ENCODE measurements at places on chromosomes 16 and 17.

DNA sequence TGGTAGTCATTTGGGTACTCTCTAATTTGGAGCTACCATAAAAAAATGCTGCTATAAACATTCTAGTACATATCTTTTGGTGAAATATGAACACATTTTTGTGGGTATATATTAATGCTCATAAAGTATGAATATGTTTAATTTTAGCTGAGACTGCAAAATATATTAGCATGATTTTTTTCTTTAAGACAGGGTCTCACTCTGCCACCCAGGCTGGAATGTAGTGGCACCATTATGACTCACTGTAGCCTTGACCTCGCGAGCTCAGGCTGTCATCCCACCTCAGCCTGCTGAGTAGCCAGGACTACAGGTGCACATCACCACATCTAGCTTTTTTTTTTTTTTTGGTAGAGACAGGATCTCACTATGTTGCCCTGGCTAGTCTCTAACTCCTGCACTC, 371.7 kb downstream of the SOX9 start:
- no peak for DNase-seq

- DNase-seq, result no peak
Measured at GRCh38 chr16:24839347-24839972, 6.3 kb upstream of the SLC5A11 start.

- DNase-seq, result no peak
Measured at GRCh38 chr16:31440516-31441184, 1.9 kb downstream of the ZNF843 start.

- no peak for DNase-seq
Measured at GRCh38 chr17:13140750-13141149, 122.9 kb upstream of the ELAC2 start.

- DNase-seq, result no peak
Measured at GRCh38 chr17:80789356-80789902, 202.2 kb upstream of the CHMP6 start.

DNA sequence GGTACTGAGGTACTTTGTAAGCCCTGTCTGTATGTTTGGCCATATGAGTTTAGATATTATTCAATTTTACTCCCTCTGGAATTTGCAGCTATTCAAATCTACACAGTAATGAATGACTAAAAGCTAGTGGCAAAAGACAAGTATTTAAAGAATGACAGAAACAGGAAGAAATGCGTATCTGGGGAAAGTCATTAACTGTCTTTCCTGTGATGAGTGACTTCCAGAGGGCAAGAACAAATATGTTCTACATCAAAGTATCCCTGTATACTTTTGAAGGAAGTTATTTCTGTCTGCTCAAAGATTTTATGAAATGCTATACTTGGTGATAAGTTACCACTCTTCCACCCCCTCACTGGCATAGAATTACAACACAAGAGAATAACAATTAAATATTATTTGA, 489.3 kb upstream of the SOX9 start:
- DNase-seq, result no peak

- DNase-seq, result no peak
Measured at GRCh38 chr16:48811478-48811877, 201.5 kb upstream of the N4BP1 start.

- no peak for DNase-seq
Measured at GRCh38 chr17:4679658-4680057, 24.3 kb downstream of the PELP1 start.

DNA sequence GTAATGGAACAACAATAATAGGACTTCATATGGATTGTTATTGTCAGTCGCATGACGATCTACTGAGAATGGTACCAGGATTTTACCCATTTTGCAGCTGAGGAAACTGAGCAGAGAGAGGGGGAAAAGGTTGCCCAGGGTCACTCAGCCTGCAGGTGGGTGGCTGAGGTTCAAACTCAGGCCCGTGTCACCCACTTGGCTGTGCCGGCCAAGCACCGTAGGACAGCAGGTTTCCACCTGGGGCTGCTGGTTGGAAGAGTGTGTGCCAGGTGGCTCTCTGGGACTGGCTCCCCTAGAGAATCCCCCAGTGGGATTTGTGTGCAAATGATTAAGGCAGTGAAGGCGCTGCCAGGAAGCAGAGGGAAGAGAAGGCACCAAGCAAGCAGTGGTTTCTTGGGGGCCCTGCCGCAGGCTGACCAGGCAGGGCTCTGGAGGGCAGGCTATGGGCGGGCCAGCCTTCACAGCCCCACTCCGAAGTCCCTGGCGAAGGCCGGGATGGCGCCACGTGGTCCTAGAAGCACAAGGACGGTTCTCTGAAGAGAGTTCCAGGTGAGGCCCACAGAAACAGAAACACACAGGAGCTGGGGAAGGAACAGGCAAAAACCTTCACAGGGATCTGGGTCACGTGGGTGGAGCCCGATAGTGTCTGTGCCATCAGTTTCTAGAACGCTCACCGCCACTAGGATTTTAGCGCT, 163.5 kb downstream of the IRF8 start:
- DNase-seq, result no peak

DNA sequence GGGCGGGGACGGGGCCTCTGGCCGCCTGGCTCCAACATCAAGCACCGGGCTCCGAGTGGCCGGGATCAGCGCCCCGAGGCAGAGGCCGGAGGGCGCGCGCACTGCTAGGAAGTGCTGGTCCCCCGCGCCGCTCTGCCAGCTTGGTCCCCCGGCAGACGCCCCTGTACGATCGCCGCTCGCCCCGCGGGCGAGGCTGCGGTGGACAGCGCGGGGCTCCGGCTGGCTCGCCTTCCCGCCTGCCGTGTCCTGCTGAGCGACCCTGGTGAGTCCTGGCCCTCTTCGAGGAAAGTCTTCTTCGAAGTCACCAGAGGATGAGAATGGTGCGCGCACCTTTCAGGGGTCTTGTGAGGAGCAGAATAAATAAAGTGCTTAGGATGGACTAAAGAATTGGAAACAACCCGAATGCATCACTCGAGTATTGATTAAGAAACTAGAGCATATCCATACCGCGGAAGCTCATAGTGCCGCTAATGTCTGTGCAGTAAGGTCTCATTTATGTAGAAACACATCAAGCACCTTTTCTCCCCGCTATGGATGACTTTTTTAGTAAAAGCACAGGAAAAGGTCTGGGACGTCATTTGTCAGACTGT, 392 bp downstream of the ZNF213 start:
- DNase-seq, result no peak

DNA sequence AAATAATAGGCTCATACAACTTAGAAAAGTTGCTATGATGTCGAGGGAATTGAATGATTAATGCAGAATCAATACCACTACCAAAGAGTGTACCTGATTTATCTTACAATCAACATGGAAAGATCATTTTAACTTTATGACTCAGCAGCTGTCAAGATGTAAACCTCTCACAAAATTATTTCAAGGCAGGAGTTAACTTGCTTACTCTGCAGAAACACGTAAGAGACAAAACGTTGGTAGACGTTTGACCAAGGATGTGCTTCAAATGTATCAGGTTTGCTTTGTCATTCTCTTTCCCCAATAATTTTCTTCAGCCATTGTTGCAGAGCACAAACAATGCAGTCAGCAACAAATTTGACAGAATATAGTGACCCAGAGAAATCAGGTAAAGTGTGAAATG, 415.8 kb upstream of the KIF2B start:
- DNase-seq, result no peak

DNA sequence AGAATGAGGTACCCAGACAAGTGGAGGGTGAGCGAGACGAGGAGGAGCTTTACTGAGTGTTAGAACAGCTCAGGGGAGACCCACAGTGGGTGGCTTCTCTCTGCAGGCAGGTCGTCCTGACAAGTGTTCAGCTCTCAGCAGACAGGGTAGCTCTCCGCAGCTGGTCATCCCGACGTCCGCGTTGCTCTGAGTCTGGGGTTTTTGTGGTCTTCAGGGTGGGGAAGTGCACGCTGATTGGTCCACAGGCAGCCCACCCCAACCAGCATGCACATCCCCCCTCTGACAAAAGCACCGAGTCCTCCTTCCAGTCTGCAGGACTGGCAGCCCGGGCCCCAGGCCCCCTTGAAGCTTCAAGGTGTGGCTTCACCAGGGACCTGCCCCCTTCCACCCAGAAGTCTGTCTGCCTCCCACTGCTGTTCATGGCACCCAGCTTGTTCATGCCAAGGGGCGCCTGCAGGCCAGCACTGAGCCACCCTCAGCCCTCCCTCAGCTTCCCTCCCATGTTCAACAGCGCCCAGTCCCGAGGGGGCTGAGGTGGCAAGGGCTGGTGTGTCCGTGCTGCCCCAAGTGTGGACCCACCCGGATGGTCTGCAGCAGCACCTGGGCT, 19.9 kb upstream of the WDR45B start:
- no peak for DNase-seq

DNA sequence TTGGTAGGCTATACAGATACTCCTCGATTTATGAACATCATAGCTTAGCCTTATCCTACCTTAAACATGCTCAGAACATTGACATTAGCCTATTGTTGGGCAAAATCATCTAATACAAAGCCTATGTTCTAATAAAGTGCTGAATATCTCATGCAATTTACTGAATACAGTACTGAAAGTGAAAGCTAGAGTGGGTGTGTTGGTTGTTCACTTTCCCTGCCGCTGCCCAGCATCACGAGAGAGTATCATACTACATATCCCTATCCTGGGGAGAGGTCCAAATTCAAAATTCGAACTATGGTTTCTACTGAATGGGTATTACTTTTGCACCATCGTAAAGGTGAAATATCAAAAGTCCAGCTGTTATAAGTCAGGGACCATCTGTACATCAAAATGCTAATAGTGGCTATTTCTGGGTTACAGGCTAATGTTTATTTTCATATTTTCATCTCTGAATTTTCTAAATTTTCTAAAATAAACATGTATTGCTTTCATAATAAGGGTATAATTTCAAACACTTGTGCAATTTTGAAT, 54.5 kb downstream of the NACA2 start:
- DNase-seq, result no peak

DNA sequence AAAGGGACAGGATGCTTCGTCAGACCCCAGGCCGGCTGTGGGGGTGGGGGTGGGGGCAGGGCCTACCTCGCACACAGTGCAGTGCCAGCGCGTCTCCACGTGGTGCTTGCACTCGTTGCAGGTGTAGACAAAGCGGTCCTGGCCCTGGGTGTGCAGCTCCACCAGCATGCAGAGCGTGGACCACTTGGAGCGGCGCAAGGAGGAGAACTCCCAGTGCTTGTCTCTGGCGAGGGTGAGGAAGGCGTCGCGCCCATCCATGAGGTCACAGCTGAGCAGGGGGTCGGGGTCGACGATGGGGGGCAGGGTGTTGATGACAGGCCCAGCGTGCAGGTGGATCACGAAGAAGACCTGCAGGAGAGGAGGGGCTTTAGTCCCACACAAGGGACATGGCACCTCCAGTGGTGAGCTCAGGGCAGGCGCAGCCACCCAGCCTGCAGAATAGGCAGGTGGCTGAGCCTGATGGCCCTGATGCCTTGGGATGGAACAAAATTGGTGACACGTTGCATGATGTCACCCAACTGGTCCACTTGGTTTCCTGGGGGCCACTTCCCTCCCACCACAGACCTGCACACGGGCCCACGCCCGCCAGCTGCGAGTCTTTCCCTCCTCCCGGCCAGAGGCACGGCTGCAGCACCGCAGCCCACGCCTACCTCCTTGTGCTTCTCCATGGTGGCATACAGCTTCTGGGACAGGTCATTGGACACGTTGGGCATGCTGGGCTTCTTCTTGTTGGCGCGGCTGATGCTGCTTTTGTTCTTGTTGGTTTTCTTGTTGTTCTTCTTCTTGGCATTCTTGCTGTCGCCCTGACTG, 14.0 kb upstream of the TRAP1 start:
- no peak for DNase-seq

DNA sequence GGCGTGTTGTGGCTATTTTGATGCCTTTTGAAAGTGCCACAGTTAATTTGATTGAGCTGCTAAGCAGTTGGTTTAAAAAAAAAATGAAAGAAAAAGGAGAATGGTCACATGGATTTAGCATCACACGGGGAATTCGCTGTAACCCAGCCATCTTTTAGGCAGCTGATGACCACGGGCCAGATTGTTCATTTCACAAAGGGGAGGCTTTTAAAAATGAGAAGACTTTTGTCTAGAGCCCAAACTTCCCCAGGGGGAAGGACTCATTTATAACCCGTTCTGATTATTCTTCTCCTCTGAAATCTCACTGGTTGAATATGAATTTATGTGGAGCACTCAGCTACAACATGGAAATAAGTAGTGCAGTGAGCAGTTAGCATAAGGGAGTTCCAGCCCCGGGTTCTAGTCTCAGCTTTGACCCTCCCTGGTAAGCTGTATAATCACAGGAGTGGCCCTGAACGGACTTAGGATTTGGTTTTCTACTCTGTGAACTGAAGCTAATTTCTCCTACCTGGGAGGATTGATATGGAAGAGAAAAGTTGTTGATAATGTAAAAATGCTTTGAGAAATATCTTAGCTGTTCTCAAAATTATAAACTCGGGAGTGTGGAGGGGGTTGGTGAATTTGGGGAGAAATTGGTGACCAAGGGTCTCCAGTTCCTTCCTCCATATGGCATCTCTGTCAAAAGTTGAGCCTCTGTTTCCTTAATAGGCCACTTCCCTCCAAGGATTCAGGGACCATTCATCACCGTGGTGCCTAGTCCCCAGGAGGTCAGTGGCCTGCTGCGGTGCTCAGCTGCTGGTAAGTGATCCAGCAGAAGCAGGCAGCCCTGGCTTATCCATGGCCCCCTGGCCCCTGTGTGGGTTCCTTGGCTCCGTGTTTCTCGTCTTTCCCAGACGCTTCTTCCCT, 76.4 kb upstream of the TBX2 start:
- no peak for DNase-seq

DNA sequence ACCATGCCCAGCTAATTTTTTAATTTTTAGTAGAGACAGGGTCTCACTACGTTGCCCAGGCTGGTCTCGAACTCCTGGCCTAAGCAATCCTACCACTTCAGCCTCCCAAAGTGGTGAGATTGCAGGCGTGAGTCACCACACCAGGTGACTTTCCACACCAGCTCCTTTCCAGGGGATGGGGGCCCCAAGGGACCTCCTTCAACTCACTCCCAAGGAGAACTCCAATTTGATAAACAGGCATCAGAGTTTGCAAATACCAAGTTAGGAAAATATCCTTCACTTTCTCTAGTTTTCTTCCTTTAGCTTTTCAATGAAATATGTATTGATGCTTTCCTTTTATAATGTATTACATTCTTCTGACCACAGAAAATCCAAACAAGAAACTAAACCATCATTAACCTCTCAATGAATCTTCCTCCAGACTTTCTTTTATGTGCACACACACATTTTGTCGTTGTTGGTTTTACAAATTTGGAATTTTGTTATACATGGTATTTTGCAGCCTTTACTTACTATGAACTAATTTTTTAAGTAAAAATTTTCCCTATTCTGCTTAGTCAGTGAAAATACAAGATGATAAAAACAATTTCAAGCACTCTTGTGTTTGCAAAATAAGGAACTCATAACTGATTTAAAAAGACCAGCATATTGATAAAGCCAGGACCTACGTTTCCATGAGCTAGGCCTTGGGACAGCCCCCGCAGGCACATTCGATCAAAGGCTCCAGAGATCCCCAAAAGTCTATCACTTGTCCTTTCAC, 32.0 kb downstream of the GAS7 start:
- no peak for DNase-seq

DNA sequence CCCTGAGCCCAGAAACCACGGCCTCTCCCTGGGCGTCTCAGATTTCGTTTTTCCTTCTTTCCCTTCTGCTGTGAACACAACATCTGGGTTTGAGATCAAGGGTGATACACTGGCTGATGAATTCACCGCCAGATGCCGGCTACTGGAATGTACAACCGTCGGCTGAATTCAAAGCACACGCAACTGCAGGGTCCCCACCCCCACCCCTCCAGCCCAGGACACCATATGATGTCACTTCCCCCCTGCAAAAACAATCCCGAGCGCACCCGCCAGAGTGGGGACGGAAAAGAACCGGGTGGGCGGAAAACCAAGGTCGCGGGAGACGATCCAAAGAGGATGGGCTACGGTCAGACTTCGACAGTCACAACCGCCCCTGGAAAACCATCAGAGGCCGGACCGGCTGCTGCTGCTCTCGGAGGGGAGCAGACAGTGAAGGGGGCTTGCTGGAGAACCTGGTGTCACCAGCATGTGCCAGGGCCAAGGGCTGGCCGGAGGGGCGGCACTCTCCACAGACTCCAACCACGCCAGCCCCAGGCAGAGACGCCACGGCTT, 23.3 kb downstream of the CEP295NL start:
- DNase-seq, result no peak
